ENCODE measurements at places on chromosomes 5 and 9.

- DNase-seq = no peak
These were observed 17.9 kb upstream of the GFPT2 start for GRCh38 chr5:180370861-180371641.

DNA sequence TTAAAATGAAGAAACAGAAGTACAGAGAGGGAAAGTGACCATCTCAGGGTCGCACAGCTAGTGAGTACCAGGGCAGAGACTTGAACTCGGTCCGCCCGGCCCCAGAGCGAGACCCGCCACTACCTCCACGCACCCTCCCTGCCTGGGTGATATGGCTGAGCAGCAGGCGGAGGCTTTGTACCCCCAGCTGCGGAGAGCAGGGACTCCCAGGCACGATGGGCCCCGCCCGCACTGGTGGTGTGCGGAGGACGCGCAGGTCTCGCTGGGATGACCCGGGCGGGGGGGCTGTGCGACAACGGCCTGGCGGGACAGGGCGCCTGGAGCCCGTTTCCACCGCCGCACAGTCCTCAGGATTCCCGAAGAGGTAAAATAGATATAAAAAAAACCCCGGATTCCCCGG lies 64.7 kb upstream of the LARP1 start:
- DNase-seq = no peak

DNA sequence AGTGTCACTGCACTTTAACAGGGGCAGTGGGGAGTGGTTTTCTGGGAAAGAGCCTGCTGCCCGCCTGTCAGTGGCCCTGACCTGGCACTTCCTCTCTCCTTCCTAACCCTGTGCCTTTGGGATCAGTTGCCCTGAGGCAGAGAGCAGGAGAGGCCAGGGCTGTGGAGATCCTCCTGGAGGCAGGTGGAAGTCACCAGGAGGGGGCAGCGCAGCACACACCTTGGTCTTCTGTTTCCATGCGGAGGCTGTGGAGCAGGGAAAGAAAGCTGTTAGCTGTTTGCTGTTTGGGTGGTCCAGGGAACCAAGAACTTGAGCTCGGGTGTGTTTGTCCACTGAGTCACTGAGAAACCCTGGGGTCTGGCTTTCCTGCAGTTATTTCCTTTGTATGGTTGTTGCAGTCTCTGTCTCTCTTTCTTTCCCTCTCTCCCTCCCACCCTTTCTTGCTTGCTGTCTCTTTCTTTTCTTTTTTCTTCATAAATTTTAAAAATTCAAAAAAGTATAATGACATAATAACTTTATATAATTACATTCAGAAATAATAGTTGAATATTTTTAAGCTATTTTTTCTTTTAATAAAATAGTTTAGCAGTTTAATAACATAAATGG lies 28.1 kb downstream of the NTRK2 start:
- DNase-seq = no peak

DNA sequence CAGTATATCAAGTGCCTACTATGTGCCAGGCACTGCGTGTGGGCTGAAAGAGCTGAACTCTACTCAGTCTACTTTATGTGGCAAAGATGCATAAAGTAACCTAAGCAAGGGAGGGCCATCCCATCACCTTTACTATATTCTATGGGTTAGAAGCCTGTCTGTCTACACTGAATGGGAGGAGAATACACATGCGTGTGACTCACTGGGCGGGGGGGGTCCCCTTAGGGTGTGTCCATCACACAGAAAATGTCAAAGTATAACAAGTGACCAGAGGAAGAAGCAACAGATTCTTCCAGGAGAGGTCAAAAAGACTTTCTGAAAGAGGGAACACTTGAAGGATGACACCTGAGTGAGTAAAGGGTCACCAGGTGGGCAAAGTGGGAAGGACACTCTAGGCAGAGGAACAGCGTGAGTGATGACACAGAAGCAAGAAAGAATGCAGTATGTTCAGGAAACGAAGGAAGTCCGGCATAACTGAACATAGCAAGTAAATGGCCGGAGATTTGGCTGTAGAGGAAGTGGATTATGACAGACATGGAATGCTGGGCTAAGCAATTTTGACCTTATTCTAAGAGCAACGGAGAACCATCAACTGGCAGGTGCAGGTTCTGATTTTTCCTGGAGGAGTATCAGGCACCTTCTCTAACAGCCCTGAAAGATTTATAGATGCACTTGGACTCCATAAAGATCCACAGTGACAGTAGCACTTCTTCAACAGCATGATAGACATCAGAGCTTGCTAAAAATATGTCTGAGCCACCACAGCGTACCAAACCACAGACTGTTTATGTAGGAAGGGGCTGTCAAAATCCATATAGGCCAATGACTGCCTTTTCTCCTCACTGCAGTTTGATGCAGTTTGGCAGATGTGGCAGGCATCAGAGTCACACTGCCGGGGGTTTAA lies 8.0 kb upstream of the WHRN start:
- DNase-seq = no peak

DNA sequence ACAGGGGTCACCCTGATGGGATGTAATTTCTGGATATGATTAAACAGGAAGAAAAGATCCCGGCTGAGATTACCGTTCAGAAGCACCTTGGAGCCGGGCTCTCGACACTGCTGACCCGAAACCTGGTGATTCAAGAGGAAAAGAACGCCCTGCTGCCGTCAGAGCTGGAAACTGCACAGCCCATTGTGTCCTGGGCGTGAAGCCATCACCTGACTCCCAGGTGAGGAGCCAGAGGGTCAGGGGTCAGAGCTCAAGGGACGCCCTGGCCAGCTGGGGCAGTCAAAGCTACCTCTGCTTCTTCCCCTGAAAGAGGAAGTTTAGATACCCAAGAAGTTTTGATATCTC lies 17.8 kb upstream of the SLC12A7 start:
- no peak for DNase-seq

Measured in urinary bladder (tissue), 4 donors.